Spleen (tissue), 13 donors: ENCODE measurements at places on chromosomes 1 and 21. TPM values are rescaled to one million over a fixed set of nuclear protein-coding genes. Genes with fewer than 3 reads are reported as not detected.

The CLCNKB gene
- 0.10 TPM for polyA plus RNA-seq

The SRGAP2 gene
- polyA plus RNA-seq: 31.6 TPM

The TTC24 gene
- 2.8 TPM for polyA plus RNA-seq

The NPHS2 gene
- polyA plus RNA-seq: not detected

The GUCA2A gene
- polyA plus RNA-seq: not detected

The CNTN2 gene
- 0.38 TPM for polyA plus RNA-seq

The CELA3B gene
- 0.24 TPM for polyA plus RNA-seq

The DIRAS3 gene
- 1.9 TPM for polyA plus RNA-seq

The RIPPLY3 gene
- 0.05 TPM for polyA plus RNA-seq

The OVAAL gene
- not detected for polyA plus RNA-seq

The SUSD4 gene
- polyA plus RNA-seq: 0.35 TPM

The KRTAP13-2 gene
- polyA plus RNA-seq: not detected

The CD1B gene
- polyA plus RNA-seq: 0.11 TPM

The TMIGD3 gene
- 6.2 TPM for polyA plus RNA-seq

The COA7 gene
- 5.6 TPM for polyA plus RNA-seq
